NCI-H226 (cell line): ENCODE measurements at places on chromosomes 1 and 21.

- no peak for DNase-seq
Observed at GRCh38 chr1:98001764-98002163, 80.9 kb upstream of the DPYD start.

- DNase-seq = no peak
Observed at GRCh38 chr1:119316870-119317416, 51.6 kb upstream of the HAO2 start.

DNA sequence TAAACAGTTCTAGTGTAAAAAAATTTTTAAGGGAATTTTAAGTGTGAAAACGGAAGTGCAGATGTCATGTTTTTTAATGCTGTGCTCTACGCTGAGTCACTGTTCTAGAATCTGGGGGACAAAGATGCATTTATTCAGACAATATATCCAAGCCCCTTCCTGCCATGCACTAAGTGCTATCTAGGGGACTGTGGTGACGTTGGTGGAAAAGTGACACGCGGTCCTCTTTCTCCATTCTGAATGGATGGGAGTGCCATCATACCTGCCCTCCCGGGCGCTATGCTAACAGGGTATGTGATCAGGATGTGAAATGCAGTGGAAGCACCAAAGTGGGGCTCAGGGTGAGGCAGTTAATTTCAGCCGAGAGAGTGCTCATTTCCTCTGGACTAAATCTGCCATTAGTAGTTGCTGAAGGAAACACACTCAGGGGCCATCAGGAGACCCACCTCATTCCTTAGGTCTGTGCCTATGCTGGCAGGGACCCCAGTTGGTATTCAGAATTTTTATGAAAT is 6.6 kb downstream of the C1orf226 start:
- DNase-seq = no peak

- DNase-seq = no peak
Observed at GRCh38 chr1:101438359-101438758, 201.5 kb downstream of the S1PR1 start.

- DNase-seq = no peak
Observed at GRCh38 chr1:32393136-32393535, 1.1 kb downstream of the BSDC1 start.

DNA sequence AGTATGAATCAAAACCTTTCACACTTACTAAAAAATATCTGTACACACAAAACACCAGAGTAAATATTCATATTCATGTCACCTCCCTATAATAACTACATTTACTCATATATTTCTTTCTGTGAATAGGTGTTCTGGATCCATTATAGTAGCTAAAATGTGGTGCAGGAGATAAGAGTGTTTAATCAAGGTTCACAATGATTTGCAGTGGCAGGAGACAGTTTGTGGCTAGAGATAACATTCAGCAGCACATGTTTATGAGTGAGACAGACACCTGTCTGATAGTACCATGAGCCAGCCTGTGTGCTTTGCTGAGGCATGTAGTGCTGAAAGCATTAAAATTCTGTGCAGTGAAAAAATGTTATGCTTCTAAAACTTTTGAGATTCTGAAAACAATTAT is 410.3 kb downstream of the SRGAP2C start:
- DNase-seq = no peak

DNA sequence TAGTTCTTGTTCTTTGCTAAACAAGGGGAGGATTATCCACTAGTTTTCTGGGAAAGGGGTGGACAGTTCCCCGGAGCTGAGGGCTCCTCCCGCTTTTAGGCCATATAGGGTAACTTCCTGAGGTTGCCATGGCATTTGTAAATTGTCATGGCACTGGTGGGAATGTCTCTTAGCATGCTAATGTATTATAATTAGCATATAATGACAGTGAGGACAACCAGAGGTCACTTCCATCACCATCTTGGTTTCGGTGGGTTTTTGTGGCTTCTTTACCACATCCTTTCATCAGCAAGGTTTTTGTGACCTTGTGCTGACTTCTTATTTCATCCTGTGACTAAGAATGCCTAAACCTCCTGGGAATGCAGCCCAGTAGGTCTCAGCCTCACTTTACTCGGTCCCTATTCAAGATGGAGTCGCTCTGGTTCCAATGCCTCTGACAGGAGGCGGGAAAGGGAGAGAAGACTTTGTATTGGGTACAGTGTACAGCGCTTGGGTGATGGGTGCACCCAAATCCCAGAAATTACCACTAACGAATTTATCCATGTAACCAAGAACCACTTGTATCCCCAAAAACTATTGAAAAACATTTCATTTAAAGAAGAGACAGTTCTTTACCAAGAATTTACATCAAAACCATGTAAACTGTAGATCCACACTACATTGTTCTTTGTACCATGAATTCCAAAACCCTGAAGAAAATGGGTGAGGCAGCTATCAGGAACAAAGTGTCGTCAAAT is 8.7 kb upstream of the SLC2A5 start:
- no peak for DNase-seq

- DNase-seq = no peak
Observed at GRCh38 chr1:117678246-117678977, 72.6 kb downstream of the TENT5C start.

DNA sequence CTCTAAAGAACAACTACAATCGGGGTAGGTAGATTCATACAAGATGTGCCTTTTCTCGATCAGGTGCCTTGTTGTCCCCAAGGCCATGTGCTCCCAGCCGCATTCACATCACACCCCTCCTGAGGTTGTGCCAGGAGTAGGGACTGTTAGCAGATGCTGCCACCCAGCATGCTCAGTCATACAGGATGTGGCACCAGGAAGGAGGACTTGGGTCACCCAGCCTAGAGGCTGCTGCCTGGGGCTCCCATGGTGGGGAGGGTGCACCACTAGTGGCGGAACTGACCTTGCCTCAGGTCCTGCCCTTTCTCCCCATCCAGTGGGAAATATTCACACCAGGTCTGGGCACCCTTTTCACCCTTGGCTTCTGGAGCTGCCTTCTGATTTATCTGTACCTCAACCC is 8.3 kb downstream of the TEX35 start:
- no peak for DNase-seq

GRCh38 chr1:187474336-187474735 is 645.6 kb downstream of the PLA2G4A start:
- peak; percentile 55 for DNase-seq

DNA sequence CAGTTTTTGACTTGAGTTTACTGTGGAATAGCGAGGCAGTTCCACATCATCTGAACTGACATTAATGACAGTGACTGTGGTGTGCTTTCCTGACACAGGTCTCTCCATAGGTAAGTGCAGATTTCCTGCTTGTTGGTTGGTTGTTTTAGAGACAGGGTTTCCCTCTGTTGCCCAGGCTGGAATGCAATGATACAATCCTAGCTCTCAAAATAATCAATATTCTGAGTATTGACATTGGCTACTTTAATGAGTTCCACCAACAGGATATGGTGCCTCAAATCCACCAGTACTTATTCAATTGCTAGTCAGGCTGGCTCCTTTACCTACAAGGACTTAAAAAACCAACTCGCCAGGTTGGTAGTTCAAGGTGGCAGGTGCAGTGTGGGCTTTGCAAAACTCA is 63.8 kb downstream of the CLSTN1 start:
- no peak for DNase-seq

DNA sequence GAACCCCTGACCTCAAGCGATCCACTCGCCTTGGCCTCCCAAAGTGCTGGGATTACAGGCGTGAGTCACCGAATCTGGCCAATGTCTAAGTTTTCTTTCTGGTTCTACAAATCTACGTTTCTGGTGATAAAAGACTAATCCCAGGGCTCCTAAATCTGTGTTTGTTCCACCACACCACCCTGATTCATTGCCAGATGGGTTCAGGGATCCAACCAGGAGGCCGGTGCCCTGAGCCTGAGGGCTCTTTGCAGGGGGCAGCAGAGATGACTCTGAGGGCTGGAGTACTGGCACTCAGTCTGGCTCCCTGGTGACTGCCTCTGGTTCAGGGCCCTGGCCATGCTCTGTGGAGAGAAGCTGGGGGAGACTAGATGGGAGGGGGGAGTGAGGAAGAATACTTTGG is 10.5 kb upstream of the OPRD1 start:
- DNase-seq = no peak

DNA sequence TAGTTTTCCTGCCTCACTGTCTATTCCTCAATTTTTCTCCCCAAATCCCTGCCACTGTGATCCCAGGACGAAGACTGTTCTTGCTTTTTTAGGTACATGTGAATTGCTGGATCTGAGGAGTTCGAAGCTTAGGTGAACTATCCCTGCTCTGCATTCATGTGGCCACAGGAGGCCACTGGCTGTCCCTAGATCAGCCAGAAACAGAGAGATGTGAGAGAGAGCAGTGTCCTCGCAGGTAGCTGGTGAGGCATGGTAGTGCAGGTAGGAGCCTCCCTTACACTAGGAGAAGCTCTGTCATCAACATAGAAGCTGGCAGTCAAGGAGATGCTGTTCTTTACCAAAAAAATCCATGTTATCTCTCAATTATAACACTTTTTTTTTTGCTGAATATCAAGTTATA is 71.5 kb downstream of the USP24 start:
- DNase-seq = no peak

DNA sequence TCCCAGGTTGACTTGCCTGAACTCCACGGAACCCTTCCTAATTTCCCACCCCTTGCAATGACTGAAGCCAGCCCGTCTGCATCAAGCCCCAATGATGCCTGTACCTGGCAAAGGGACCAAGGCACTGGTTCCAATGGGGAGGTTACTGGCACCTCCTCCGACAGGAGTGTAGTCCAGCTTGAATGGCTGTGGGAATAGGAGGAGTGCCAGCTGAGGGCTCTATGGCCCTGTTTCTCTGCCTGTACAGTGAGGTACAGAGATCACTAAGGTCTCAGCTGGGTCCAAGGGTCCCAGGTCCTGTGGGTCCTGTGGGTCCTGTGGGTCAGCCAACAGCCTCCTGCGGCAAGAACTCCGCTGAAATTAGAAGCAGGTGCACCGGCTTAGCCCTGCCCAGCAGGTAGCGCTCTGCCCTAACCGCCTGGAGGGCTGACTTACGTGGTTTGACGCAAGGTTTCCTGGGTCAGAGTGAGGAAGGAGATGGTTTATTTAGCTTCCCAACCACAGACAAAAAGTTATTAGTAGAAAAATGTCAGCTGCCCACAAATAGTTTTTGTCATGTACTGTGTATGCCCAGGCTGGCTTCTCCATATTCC is 9.9 kb upstream of the SPRR4 start:
- DNase-seq = no peak

DNA sequence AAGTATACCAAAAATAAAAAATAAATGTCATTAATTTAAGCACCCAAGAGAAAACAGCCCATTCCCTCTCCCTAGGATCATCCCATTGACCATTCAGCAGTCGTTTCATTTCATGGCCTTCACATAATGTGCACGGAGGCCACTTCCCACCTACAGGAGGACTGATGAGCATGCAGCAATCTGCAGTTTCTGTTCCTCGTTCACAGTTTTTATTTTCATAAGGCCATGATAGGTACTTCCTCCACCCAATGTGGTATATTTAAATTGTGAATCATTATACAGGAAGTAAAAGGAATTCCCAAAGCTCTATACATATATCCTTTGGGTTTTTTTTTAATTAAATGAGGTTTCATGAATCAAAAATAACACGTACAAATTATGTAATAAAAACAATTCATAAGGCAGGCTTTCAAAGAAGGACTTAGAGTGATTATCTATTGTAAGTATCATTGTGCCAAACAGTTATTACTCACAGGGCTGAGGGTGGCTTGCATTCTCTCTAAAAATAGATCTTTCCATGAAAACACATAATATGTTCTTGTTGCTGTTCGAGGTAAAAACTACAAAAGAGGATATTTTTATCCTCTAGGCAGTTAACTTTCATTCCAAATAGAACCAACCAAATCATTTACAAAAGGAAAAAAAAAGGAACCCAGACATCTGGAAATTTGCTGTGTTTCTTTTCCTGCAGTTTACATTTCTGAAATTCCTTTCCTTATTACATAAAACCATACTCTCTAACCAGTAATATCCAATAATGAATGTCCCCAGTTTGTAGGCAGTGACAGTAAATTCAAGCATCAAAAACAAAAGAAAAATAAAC is 27.5 kb upstream of the SLC44A3 start:
- DNase-seq = no peak

DNA sequence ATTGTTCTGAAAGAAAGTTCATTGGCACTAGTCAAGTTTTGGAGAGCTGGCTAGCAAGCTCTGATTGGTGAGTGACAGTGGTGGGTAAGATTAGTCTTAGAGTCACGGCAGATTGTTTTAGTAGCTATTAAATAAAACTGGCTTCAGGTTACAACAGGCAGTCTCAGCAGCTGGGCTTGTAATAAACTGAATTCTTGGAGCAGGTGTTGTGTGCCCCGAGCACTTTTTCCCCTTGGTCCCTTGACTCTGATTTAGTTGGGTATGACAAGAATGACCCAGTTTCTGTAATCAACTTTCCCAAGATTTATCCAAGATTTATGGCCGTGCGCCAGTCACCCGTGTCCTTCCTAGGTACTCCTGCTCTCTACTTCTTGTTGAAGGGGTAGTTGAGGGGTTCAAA is 40.2 kb downstream of the TBCE start:
- DNase-seq = no peak

- no peak for DNase-seq
Observed at GRCh38 chr1:235077571-235078479, 50.8 kb downstream of the TOMM20 start.

DNA sequence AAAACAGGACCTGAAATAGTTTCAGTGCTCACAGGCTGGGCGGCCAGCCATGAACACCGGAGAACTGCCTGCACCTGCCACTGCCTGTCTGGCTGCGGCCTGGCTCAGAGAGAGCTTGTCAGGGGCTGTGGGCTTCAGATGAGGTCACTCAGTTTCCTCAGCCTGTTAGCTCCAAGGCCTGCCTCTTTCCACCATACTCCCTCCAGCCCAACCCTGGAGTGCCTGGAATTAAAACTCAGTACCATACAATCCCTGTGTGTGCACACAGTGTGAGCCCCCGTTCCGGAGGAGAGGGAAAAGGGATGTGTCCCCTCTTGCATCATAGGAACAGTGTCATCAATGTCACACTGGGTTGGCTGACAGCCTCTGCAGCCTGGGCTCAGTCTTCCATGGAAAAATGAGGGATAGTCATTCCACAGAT is 16.2 kb downstream of the CACNA1S start:
- DNase-seq = no peak

- no peak for DNase-seq
Observed at GRCh38 chr1:230728710-230729392, 14.9 kb upstream of the AGT start.

GRCh38 chr1:246779561-246780175 is 55.5 kb downstream of the SCCPDH start:
- DNase-seq = no peak

- DNase-seq = no peak
Observed at GRCh38 chr1:151147665-151148064, 1.2 kb upstream of the SEMA6C start.

GRCh38 chr1:78147031-78147430 is 101.3 kb downstream of the GIPC2 start:
- DNase-seq = no peak

- no peak for DNase-seq
Observed at GRCh38 chr1:72915581-72915980, 633.2 kb upstream of the NEGR1 start.

DNA sequence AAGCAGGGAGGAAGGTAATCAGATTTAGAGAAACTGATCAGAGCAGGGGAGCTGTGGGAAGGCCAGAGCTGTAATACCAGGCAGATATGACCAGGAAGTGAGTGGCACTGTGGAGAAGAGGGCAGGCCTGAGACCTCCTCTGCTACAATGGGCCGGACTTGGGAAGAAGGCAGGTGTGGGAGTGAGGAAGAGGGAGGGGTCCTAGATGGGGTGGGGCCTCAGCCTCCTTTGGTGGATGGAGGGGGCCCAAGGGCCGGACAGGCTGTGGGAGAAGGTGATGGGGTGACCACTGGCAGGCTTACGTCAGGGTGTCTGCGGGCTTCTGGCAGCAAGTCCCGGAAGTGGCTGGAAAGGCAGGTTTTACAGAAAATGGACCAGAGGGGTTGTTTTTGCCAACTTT is 5.0 kb upstream of the HPCA start:
- no peak for DNase-seq

- peak; percentile 75 for DNase-seq
Observed at GRCh38 chr1:51070640-51071039, 31.4 kb upstream of the C1orf185 start.
